CD4-positive, alpha-beta T cell (primary cell): ENCODE measurements at places on chromosomes 5 and 9. TPM values are rescaled to one million over a fixed set of nuclear protein-coding genes. Genes with fewer than 3 reads are reported as not detected.

EGR1 gene
- 5.7 TPM for total RNA-seq

OR13C2 gene
- total RNA-seq: not detected

OBP2B gene
- not detected for total RNA-seq

PPP3R2 gene
- not detected for total RNA-seq

ISCA1 gene
- 85.3 TPM for total RNA-seq

INSL4 gene
- not detected for total RNA-seq

PCDHGA5 gene
- total RNA-seq: not detected

FAM151B gene
- 0.33 TPM for total RNA-seq

OTULINL gene
- total RNA-seq: 60.9 TPM

FOXD4 gene
- 0.20 TPM for total RNA-seq
